ENCODE measurements at places on chromosomes 6 and 20.

GRCh38 chr6:155004576-155005372 lies 9.7 kb downstream of the TIAM2 start:
- DNase-seq, result no peak

DNA sequence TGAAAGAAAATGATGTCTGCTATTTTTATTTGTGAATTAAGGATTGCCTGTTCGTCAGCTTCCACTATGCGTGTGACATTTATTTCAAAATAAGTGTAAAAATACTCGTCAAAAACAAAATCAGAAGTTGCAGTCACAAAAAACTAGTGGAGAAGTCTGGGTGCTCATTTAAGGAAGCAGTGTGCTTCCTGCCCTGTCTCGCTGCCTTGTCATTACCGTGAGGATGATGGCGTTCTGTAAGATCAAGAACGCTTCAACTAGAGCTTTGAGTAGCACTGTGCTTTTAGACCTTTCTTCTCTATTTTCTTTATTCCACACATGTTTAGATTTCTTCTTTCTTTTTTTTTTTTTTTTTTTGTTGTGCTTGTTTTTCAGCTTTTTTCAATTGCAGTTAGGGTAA lies 186.9 kb downstream of the TBC1D7 start:
- no peak for DNase-seq

DNA sequence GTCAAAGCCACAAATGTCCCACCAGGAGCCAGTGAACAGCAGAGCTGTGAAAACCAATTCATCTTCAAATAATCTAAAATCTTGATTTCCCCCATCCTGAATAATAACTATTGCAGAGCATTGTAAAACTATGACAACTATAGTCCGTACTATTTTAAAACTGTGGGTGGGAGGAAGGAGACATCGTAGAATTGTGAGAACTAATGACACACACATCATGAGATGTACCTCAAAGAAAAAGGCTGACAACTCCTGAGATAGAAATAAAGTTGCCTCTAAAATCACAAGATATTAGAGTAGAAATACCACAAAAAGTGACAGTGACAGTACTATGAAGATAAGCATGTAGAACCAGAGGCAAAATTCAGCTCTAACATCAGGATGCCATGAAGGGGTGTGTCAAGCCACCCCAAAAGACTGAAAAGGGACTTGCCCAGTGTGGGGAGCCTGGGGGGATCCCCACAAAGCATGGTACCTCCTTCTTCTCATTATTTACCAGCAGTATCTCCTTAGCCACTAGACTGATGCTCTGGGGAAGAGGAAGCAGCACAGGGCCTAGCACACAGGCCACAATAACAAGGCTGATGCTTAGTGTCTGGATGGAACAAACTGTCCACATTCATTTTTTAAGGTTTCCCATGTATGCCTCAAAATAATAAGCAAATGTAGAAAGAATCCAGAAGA lies 13.4 kb downstream of the NAPB start:
- DNase-seq, result no peak

- no peak for DNase-seq
Observed at GRCh38 chr6:170027647-170028043, 263.2 kb downstream of the DLL1 start.

DNA sequence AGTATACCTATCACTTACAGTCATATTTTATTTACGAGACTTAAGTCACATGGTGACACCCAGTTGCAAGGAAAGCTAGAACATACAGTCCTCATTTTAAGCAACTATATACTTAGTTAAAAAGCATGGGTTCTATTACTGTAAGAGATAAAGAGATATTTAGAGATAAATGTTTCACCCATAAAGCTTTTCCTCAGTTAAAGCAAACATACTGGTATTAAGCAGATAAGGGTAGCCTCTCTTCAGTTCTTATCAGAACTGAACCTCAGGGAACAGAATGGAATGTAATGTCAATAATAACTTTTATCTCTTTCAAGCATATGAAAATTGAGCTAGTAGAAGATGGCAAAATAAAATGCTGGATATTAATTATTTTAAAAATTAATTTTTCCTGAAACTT lies 9.9 kb upstream of the ASCC3 start:
- DNase-seq, result no peak

DNA sequence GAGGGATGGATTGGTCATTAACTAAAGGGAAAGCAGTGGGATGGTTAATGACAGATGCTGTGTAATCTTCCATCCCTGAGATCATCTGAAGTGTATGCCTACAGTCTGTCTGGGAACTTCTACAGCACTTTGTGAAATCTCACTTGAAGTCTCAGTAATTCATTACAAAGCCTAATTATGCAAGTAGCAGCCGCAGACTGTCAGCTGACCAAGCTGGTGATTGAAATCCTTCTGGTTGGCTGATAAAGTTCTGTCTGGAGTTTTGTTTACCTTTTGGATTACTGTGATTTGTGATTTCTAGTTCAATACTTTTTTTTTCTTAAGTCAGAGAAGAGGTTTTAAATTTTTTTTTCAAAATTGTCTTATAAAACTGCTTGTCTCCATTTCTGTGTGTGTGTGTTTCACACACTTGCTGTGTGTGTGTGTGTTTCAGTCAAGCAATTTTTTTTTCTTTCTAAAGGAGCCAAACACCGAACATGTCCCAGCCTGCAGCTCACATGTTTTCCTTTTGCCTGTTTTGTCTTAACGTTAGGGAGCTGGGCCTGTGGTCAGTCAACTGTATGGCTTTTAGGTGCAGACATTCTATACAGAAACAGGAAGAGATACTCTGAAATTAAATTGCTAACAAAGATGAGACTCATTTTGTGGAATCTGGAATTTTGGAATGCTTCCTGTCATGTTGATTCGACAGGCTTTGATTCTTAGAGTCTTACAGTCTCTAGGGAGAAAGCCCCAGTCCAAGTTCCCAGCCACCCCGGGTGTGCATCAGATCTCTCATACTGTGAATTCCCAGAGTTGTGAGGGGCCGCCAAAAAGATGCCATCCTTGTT lies 28.5 kb upstream of the ADGRF4 start:
- DNase-seq, result no peak

GRCh38 chr20:62885896-62886708 lies 24.5 kb upstream of the TCFL5 start:
- no peak for DNase-seq

DNA sequence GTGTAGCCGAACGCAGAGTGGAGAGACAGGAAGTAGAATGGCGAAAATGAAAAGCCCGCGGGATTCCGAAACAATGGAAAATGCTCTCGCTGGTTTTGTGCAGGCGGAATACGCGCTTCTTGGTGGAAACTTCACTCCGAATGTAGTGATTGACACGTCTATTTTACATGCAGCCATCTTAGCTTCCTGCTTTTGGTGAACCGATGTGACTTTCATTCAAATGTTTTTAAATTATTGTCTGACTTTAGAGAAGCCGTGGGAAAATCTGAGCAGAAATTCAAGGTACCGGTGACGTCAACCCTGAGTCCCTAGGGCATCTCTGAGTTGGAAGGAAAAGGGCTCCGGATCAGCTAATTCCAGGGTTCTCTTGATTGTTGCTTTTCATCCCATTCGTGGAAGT lies 11.4 kb downstream of the GPX5 start:
- no peak for DNase-seq

- DNase-seq, result no peak
Observed at GRCh38 chr6:135567375-135568083, 70.0 kb upstream of the AHI1 start.

DNA sequence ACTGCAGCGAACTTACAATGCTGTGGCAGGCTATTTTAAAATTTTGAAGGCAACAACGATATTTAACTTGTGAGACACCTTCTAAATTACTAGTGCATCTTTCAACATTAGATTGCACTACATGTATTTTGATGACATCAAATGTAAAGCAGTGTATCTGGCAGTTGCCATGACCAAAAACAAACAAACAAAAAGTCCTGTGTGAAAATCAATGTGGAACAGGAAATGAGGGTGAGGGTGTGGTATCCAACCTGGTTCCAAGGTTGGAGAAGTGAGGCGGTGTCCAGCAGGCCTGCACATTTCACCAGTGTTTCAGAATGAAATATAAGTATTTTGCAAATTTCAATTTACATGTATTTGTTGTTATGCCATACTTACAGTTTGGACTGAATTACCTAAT lies 112.0 kb downstream of the LAMP5 start:
- no peak for DNase-seq

- no peak for DNase-seq
Observed at GRCh38 chr6:9455864-9456658, 958.8 kb downstream of the TFAP2A start.

GRCh38 chr6:142008016-142008735 lies 124.5 kb upstream of the GJE1 start:
- DNase-seq, result no peak
